ENCODE measurements at places on chromosomes 6 and 20. TPM values are rescaled to one million over a fixed set of nuclear protein-coding genes. Genes with fewer than 3 reads are reported as not detected.

DNA sequence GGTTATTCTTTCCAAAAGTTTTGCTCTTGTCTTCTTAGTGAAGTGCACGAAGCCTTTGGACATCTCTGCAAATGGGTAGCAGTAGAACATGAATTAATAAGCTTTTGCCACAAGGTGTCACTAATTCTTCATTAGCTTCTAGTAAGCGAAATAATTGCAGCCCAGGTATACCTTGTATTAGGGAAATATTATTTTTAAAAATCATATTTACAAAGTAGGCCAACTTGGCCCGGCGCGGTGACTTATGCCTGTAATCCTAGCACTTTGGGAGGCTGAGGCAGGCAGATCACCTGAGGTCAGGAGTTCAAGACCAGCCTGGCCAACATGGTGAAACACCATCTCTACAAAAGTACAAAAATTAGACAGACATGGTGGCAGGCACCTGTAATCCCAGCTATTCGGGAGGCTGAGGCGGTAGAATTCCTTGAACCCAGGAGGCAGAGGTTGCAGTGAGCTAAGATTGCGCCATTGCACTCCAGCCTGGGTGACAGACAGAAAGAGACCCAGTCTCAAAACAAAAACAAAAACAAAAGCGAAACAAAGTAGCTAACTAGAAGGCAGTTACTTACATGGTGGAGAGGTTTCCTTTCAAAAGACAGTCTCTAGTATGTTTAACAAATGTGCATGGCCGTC lies 8.8 kb upstream of the RSPH3 start:
- no peaks in the 10 kb centered on the region for H3K36me3 ChIP-seq
- no peaks in the 10 kb centered on the region for H3K4me1 ChIP-seq
- no peaks in the 10 kb centered on the region for H3K27me3 ChIP-seq
- DNase-seq, result no peak

Gene BMP7
- 14.1 TPM for total RNA-seq

Gene MYT1
- total RNA-seq, result not detected

DNA sequence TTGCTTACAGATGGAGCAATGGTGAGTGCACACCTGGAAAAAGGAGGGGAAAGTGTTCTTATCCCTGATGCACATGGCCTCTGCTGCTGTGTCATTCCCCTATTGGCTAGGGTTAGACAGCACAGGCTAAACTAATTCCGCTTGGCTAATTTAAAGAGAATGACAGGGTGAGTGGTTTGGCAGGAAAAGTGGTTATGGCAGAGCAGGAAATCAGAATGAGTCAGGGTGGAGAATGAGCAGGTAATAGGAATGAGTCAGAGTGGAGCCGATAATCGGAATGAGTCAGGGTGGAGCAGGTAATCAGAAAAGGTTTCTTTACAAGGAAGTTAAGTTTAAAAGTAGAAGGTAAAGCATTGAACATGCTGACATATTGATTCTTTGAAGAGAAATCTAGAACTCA lies 355.5 kb upstream of the HTR1E start:
- no peak overlapping the region for H3K27ac ChIP-seq
- no peak for DNase-seq
- no peak overlapping the region for H3K4me3 ChIP-seq
- no peaks in the 10 kb centered on the region for H3K36me3 ChIP-seq
- H3K4me1 ChIP-seq, result no peaks in the 10 kb centered on the region

GRCh38 chr6:2877057-2877882 lies 25.8 kb downstream of the SERPINB9 start:
- peaks cover 25% of the 10 kb centered on the region for H3K4me1 ChIP-seq
- no peaks in the 10 kb centered on the region for H3K27me3 ChIP-seq
- H3K36me3 ChIP-seq, result no peaks in the 10 kb centered on the region
- H3K4me3 ChIP-seq, result no peak overlapping the region

Gene FAM209A
- not detected for total RNA-seq

GRCh38 chr6:136863752-136864151 lies 41.4 kb downstream of the PEX7 start:
- H3K4me3 ChIP-seq, result no peak overlapping the region
- no peaks in the 10 kb centered on the region for H3K4me1 ChIP-seq
- no peaks in the 10 kb centered on the region for H3K36me3 ChIP-seq
- no peaks in the 10 kb centered on the region for H3K27me3 ChIP-seq
- no peak for DNase-seq
- no peak overlapping the region for H3K27ac ChIP-seq

DNA sequence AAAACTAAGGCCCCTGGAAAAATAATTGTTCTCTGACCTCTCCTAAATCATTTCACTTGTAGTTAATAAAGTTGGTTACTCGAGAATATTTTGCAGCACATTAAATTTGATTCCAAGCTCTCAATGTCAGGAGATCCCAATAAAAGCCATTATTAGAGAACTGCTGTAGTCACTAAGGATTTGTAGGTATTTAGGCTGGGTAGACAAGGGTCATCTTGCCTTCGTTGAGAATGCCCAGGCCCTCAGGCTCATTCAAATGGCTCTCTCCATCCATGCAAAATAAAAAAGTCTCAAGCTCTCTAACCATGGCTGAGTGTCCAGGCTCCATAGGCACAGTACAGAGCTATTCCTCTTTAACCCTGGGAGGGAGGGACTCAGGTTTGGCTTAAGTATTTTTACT lies 117.0 kb upstream of the HMGCLL1 start:
- H3K27ac ChIP-seq, result no peak overlapping the region
- H3K27me3 ChIP-seq, result no peaks in the 10 kb centered on the region
- H3K4me1 ChIP-seq, result no peaks in the 10 kb centered on the region
- DNase-seq, result no peak

Data from tibial nerve (tissue), 4 donors.